ENCODE measurements at places on chromosomes 5 and 9.

DNA sequence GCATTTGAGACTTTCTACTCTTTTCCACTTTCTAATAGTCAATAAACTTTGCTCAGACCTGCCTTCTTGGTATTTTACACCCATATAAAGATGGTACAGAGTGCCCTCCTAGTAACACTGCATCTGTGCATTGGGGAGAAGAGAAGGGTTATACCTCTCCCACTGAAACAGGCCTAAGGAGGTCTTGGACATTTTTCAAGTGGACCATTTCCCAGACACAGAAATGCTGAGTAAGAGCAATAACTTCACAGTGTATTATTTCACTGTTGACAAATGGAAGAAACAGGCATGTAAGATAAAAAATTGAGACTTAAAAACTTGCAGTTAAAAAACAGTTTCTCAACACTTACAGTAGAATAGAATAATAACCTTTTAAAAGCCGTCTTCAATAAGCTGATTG, 1224.0 kb upstream of the CDH18 start:
- DNase-seq, result no peak

DNA sequence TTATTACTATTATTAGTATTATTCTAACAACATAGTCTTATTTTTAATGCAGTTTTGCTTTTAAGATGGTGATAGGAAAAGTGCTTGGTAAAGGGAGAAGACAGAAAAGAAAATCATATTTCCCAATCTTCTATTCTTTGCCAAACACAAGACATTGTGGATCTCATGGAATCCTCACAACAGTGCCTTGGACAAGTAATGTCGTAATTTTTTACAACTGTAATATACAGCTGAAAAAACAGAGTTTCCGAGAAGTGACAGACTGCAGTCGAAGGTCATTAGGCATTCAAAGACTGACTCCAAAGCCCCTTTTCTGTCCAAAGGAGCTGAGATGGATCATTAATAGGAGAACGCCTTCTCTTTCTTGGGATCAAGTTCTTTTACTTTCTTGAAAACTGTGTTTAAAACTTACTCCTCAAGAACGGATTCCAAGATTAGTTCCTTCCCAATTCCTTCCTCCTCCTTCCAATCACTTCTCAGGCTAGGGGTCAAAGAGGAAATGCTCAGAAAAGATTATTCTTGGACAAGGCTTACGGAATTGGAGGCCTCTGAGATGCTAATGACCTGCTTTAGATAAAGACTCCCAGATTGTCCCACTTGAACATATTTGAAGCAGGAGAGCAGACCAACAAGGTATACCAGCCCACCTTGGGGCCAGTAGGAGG, 24.3 kb upstream of the TRIM32 start:
- no peak for DNase-seq

DNA sequence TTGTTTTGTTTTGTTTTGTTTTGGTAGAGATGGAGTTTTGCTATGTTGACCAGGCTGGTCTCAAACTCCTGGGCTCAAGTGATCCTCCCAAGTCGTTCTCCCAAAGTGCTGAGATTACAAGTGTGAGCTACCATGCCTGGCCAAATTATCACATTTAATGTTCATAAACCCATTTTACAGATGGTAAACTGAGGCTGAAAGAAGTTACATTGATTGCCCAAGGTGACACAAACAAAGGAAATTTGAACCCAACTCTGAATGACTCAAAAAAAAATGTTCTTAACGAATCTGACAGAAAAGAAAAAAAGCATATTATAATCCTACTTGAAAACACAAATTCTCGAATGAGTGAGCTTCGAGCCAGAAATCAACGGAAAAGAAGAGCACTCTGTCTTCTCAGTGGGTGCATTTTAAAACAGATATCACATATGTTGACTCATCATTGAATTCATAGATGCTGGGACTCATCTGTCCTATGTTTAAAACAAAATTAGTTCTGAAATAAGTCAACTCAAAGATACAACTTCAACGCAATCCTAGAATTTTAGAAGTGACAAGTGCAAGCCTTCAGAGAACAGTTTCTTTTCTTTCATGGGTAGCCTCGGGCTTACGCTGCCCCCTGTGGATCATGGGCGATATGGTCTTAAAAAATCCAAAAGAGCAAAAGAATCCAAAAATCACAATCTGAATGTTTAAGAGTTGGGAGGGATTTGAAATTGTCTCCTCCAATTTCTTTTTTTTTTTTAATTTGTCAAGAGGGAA, 28.4 kb downstream of the TIMD4 start:
- peak; percentile 31 for DNase-seq

DNA sequence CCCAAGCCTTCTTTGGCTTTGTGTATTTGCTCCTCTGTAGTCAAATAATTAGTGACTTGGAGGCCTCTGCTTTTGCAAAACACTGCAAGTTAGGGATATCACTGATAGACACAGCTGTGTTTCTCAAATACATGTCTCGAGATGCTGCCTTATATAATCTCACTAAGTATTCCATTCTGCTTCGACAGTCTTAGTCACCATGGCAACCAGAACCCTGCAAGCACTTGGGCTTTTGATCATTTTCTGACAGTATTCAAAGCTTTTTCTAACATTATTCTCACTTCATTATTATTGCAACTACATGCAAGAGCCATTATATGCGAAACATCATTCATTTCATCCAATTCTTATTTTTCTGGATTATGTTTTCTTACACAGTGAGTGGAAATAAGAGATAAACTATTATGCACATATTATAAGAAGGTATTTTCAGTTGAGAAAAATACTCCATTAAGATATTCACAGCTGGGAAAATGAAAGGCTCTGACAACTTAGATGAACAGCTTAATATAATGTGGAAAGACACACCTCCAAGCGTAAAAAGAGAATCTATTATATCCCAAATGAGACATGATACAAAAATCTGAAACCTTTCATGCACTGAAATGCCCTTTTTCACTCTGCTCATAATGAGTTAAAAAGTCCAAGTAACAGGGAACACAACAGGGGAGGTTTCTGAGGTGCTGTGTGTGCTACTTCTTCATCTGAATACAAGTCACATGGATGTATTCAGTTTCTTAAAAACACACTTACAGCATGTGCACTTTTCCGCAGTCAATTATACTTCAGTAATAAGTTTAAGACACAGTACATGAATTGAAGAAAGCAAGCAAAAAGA, 93.9 kb downstream of the SCAI start:
- no peak for DNase-seq
